ENCODE measurements at places on chromosomes 3 and 15.
A peak's percentile ranks its signal among the peaks of the same experiment; 100 is the strongest.

- H3K27ac ChIP-seq, result no peak overlapping the region
- DNase-seq, result no peak
- H3K36me3 ChIP-seq, result no peaks in the 10 kb centered on the region
These were observed 26.7 kb downstream of the SLC2A2 start for GRCh38 chr3:170999737-171000242.

DNA sequence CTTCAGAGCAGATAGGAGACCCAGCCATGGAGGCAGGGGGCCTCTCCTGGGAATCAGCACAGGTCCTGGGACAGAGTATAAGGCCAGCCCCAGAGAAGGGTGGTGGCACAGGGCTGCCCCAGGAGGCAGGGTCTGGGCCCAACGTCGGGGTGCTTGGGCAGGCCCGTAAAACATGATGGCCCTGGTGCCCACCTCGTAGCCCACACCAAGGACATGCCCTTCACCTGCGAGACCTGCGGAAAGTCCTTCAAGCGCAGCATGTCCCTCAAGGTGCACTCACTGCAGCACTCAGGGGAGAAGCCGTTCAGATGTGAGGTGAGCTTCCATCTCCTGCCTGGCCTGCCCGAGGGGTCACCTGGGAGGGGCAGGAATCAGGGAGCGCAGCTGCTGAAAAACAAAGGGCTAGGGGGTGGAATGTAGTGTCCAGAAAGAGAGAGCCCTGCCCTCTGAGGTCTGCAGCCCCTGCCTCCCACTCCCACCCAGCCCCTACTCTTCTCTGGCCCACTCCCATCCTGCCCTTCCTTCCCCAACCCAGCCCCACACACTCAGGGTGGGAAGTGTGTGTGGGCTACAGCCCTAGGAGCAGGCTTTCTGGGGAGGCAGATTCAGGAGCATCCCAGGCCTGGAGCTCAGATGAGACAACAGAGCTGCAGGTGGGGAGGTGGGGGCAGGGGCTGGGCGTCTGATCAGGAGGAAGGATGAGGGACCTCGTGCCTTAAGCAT lies 9.5 kb downstream of the ZBTB47 start:
- DNase-seq, result no peak
- H3K4me3 ChIP-seq, result no peak overlapping the region
- H3K27me3 ChIP-seq, result no peaks in the 10 kb centered on the region
- peaks cover 7% of the 10 kb centered on the region for H3K36me3 ChIP-seq

- H3K4me3 ChIP-seq, result no peak overlapping the region
- DNase-seq, result no peak
- H3K4me1 ChIP-seq, result peaks cover 24% of the 10 kb centered on the region
- H3K27me3 ChIP-seq, result no peaks in the 10 kb centered on the region
These were observed 101.1 kb downstream of the DAPK2 start for GRCh38 chr15:63945007-63945788.

DNA sequence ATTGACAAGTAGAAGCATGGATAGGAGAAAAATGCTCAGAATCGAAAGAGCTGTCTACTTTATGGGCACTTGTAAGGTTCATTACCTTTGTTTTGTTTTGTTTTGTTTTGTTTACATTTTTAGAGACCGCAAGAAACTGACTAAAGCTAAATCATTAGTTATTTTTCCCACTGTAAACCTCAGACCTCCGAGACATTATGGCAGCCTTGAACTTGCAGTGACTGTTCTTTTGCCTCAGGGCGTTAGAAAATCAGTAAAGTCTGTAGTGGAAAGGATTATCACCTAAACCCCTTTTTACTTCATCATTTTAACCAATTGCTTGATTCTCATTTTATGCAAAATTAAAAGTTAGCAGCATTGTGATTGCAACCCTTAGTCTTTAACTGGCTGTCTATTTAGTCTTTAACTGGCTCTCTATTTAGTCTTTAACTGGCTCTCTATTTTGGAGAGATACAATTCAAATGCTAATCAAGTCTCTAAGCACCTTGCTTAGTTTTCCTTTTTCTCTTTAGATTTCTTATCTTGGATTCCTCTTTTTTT lies 383.3 kb upstream of the ROBO2 start:
- no peaks in the 10 kb centered on the region for H3K27me3 ChIP-seq
- no peaks in the 10 kb centered on the region for H3K36me3 ChIP-seq
- no peaks in the 10 kb centered on the region for H3K4me1 ChIP-seq
- no peak overlapping the region for H3K27ac ChIP-seq
- no peak overlapping the region for H3K4me3 ChIP-seq

GRCh38 chr3:153906366-153906765 lies 214.8 kb upstream of the ARHGEF26 start:
- no peaks in the 10 kb centered on the region for H3K27me3 ChIP-seq
- no peaks in the 10 kb centered on the region for H3K36me3 ChIP-seq
- DNase-seq, result no peak
- H3K27ac ChIP-seq, result no peak overlapping the region
- no peak overlapping the region for H3K4me3 ChIP-seq

- no peaks in the 10 kb centered on the region for H3K36me3 ChIP-seq
- no peak overlapping the region for H3K27ac ChIP-seq
- no peak for DNase-seq
- no peaks in the 10 kb centered on the region for H3K27me3 ChIP-seq
- H3K4me3 ChIP-seq, result no peak overlapping the region
- no peaks in the 10 kb centered on the region for H3K4me1 ChIP-seq
These were observed 545.8 kb upstream of the ADAMTS9 start for GRCh38 chr3:65233561-65233960.

GRCh38 chr3:195556390-195556789 lies 13.3 kb upstream of the PPP1R2 start:
- H3K4me3 ChIP-seq, result no peak overlapping the region
- no peak for DNase-seq
- no peaks in the 10 kb centered on the region for H3K27me3 ChIP-seq
- no peaks in the 10 kb centered on the region for H3K36me3 ChIP-seq
- H3K27ac ChIP-seq, result no peak overlapping the region

DNA sequence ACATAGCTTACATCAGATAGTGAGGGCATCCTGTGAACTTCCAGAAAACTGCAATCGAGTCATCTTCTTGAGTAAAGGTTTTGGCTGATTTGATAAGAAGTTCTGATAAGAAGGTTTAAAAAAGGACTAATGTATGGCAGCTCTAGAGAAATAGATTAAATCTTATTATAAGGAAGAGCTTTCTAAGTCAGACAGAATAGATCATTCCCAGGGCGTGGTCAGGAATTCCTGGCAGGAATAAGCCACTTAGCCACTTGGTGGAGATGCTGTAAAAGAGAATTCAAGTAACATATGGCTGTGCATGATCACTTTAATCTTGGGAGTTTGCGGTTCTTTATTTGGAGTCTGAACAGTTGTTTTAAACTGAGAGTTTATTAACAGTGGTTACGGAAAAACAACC lies 17.4 kb downstream of the PGBD4 start:
- H3K4me3 ChIP-seq, result no peak overlapping the region
- no peaks in the 10 kb centered on the region for H3K4me1 ChIP-seq
- peaks cover 4% of the 10 kb centered on the region for H3K27me3 ChIP-seq
- H3K36me3 ChIP-seq, result no peaks in the 10 kb centered on the region
- DNase-seq, result no peak

DNA sequence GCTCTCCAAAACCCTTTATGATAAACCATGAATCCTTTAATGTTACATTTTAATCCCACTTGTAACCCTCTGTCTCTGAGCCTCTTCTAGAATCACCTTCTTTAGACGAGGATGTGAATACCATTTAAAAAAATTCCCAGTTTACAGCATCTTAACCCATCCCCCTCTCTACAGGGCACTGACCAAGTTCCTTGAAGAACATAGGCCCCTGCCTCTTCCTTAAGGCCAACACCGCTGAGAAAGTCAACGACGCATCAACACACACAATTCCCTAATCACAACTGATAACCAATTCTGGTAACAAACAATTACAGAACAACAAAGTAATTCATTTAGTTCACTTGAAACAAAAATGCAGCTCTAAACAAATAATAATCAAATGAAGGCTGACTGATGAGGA lies 130.3 kb downstream of the DLG1 start:
- H3K4me1 ChIP-seq, result no peaks in the 10 kb centered on the region
- no peaks in the 10 kb centered on the region for H3K27me3 ChIP-seq
- H3K27ac ChIP-seq, result no peak overlapping the region
- H3K36me3 ChIP-seq, result no peaks in the 10 kb centered on the region

DNA sequence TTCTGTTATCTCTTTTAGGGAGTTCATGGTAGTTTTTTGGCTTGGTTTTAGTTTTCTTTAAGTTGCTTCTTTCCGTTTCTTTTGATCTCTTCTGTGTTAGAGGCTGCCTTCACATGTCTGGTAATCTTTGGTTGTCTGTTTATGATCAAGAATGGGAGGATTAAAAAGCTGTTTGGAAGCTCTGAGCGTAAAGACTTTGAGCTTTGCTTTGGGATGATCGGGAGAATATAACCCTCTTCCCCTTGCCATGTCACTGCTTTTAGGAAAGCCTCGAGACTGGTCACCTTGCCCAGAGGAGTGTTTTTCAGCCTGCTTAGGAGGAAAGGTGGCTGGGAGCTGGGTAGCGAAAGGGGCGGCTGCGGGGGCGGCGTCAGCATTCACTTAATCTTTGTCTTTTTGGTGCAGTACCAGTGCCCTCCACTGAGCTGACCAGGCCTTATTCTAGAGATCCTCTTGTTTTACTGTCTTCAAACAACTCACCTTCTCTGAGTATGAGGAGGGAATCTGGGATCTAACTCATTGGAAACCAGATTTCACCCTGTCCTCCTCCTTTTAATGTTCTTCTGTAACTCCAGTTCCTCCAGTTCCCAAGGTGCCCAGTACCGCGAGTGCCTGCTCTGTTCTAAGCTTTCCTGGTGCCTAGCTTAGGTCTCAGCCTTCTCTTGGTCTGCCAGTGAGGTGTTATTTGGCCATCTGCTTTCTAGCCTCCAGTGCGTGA lies 15.5 kb downstream of the TATDN2 start:
- H3K27me3 ChIP-seq, result no peaks in the 10 kb centered on the region
- H3K4me1 ChIP-seq, result no peaks in the 10 kb centered on the region
- peaks cover 34% of the 10 kb centered on the region for H3K36me3 ChIP-seq
- H3K27ac ChIP-seq, result no peak overlapping the region
- DNase-seq, result no peak
- no peak overlapping the region for H3K4me3 ChIP-seq

DNA sequence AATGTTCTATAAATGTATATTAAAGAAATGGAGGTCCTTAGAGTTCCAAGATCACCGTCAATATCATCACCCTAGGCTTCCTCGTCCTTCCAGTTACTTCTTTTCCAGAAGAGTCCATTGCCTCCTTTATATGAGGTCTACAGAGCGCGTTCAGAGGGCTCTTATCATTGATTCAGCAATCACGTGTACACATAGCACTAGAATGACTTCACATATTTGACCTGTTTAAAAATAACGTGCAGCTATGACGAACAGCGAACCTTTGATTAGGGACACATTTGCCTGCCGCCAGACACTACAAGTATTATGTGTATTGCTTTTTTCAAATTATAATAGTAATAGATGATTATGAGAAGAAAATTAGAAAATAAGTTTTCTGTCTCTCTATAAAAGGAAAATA lies 26.0 kb downstream of the IGF1R start:
- H3K27me3 ChIP-seq, result no peaks in the 10 kb centered on the region
- peaks cover 38% of the 10 kb centered on the region for H3K4me1 ChIP-seq
- no peak for DNase-seq
- no peaks in the 10 kb centered on the region for H3K36me3 ChIP-seq

DNA sequence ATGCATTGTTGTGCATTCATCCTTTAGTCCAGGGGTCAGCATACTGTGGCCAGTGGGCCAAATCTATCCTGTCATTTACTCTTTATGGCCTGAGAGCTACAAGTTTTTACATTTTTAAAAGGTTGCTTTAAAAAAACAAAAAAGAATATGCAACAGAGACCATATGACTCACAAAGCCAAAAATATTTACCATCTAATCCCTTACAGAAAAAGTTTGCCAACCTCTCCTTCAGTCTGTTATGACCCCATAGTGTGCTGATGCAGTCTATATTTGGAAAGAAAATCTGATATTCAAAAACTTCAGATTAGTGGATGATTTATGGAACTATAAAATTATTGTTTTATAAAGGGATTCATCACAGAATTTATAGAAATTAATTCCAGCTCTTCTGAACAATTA lies 237.5 kb upstream of the IL12A start:
- no peaks in the 10 kb centered on the region for H3K27me3 ChIP-seq
- no peak overlapping the region for H3K27ac ChIP-seq
- no peaks in the 10 kb centered on the region for H3K36me3 ChIP-seq
- no peak for DNase-seq
- H3K4me3 ChIP-seq, result no peak overlapping the region

DNA sequence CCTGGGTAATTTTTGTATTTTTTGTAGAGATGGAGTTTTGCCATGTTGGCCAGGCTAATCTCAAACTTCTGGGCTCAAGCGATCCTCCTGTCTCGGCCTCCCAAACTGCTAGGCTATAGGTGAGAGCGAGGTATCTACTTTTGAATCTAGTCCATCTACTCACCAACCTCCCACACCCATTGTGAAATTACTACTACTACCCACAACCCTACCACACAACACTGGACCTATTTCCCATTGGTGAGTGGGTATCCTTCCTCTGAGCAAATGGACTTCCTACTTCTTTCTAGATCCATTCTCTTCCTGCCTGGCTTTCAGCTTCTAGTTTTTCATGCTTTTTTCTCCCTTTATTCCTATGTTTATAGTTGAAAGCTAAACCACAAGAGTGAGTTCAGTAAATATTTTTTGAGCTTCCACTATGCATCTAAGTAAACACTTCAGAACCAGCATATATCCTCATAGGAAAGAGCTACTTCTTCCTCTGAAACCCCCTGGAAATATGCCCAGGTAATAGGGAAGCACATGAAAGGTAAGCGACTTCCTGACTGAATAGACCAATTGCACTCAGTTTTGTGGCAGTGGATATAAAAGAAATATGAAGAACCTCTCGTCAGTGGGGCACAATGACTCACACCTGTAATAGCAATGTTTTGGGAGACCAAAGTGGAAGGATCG lies 39.1 kb downstream of the MYO1E start:
- no peak for DNase-seq
- no peak overlapping the region for H3K4me3 ChIP-seq
- no peaks in the 10 kb centered on the region for H3K36me3 ChIP-seq
- H3K27me3 ChIP-seq, result no peaks in the 10 kb centered on the region

DNA sequence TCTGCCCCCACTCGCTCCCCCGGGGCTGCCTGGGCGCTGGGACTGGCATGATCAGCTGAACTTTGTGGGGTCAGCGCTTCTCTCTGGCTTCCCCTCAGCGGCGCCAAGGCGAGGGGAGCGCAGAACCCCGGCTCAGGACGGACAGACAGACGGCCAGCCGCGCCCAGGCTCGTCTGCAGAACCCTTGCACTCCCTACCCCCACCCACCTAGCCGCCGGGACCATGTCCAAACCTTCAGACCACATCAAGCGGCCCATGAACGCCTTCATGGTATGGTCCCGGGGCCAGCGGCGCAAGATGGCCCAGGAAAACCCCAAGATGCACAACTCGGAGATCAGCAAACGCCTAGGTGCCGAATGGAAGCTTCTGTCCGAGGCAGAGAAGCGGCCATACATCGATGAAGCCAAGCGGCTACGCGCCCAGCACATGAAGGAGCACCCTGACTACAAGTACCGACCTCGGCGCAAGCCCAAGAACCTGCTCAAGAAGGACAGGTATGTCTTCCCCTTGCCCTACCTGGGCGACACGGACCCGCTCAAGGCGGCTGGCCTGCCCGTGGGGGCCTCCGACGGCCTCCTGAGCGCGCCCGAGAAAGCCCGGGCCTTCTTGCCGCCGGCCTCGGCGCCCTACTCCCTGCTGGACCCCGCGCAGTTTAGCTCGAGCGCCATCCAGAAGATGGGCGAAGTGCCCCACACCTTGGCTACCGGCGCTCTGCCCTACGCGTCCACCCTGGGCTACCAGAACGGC lies 621 bp downstream of the SOX14 start:
- peaks cover 100% of the 10 kb centered on the region for H3K27me3 ChIP-seq
- H3K27ac ChIP-seq, result no peak overlapping the region
- peak overlapping the region; percentile 37 for H3K4me3 ChIP-seq
- no peaks in the 10 kb centered on the region for H3K36me3 ChIP-seq
- peaks cover 63% of the 10 kb centered on the region for H3K4me1 ChIP-seq

- no peaks in the 10 kb centered on the region for H3K4me1 ChIP-seq
- no peaks in the 10 kb centered on the region for H3K27me3 ChIP-seq
- H3K4me3 ChIP-seq, result no peak overlapping the region
- no peaks in the 10 kb centered on the region for H3K36me3 ChIP-seq
- H3K27ac ChIP-seq, result no peak overlapping the region
These were observed 7.7 kb upstream of the TRPC1 start for GRCh38 chr3:142716102-142716501.

Measured in suprapubic skin (tissue), 4 donors.